ENCODE measurements at places on chromosomes 12 and 14.

GRCh38 chr12:27623645-27624044 lies 72.6 kb upstream of the REP15 start:
- H3K27me3 ChIP-seq, result no peaks in the 10 kb centered on the region
- H3K4me1 ChIP-seq, result no peaks in the 10 kb centered on the region
- no peak overlapping the region for H3K4me3 ChIP-seq
- H3K36me3 ChIP-seq, result no peaks in the 10 kb centered on the region
- no peak overlapping the region for H3K27ac ChIP-seq

DNA sequence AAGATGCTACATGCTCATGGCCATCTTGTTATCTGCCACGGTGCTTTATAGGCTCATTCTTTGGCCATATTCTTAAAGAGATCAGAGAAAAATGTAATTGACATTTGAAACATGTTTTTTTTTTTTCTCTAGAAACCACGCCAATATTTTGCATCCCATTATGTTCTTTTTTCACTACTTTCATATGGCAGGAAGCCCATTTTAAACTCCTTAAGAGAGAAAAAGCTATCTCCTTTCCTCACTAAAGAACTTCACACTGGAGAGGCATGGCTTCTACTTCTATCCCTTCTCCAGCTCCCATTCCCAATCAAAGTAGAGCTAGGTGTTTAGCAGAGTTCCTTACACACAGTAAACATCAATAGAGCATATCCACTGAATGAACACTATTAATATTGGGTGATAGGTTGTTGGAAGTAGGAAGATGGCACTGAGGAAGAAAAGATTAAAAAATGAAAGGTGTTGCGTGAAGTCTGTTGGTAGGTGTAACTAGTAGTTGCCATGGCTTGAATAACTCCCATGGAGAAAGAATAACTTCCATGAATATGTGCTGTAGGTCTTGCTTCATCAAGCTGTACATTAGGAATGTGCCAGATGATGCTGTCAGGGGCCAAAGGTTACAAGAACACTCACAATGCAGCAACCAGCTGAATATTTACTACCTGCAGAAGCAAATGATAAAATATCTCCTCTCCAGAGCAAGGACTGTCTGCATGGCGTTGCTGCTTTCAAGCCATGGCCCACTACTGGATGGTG lies 178.8 kb downstream of the STXBP6 start:
- H3K27me3 ChIP-seq, result no peaks in the 10 kb centered on the region
- H3K4me1 ChIP-seq, result no peaks in the 10 kb centered on the region
- H3K36me3 ChIP-seq, result no peaks in the 10 kb centered on the region
- no peak overlapping the region for H3K27ac ChIP-seq

GRCh38 chr14:89702073-89702875 lies 252.3 kb downstream of the EFCAB11 start:
- DNase-seq, result peak; percentile 49
- peak overlapping the region; percentile 74 for H3K27ac ChIP-seq
- H3K27me3 ChIP-seq, result no peaks in the 10 kb centered on the region
- H3K4me1 ChIP-seq, result no peaks in the 10 kb centered on the region
- H3K4me3 ChIP-seq, result peak overlapping the region; percentile 45

- no peaks in the 10 kb centered on the region for H3K27me3 ChIP-seq
- H3K27ac ChIP-seq, result no peak overlapping the region
- H3K4me1 ChIP-seq, result no peaks in the 10 kb centered on the region
These were observed 534.0 kb downstream of the FUT8 start for GRCh38 chr14:65946494-65946893.

DNA sequence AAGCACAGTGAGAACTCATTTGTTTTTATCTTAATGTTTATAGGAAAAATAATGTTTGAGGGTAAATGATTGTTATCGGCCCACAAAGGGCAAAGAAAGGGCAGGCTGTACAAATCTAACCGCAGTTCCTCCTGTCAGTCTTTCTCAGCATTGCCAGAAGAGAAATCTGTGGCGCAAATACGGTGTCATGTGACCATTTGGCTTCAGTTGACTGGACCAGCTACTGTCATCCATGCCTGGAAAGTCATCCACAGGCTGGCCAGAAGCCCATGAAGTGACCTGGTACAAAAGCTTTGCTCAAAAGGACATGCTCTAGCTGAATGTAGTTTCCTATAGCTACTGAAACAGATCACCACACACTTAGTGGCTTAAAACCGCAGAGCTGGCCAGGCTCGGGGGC lies 43.6 kb downstream of the HCAR2 start:
- no peak overlapping the region for H3K4me3 ChIP-seq
- DNase-seq, result no peak
- no peaks in the 10 kb centered on the region for H3K36me3 ChIP-seq
- no peak overlapping the region for H3K27ac ChIP-seq
- H3K27me3 ChIP-seq, result no peaks in the 10 kb centered on the region
- H3K4me1 ChIP-seq, result no peaks in the 10 kb centered on the region

DNA sequence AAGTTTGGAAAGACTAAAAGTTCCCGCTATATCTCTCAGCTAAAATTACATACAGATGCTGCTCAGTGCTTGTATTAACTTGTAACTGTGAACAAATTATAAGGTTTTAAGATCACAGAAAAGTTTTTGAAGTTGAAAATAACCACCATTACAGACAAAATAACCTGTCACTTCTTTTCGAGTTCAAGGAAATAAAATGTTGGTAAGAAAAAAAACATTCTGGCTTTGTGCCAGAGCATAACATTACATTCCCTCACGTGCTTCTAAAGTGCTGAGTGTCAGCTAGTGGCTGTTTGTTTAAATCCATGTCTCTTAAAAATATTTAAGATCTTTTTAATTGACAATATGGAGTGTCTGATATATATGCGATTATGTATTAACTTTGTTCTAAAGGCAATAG lies 27.2 kb upstream of the ADAMTS20 start:
- no peak for DNase-seq
- no peaks in the 10 kb centered on the region for H3K4me1 ChIP-seq
- no peaks in the 10 kb centered on the region for H3K36me3 ChIP-seq
- H3K4me3 ChIP-seq, result no peak overlapping the region
- no peak overlapping the region for H3K27ac ChIP-seq

DNA sequence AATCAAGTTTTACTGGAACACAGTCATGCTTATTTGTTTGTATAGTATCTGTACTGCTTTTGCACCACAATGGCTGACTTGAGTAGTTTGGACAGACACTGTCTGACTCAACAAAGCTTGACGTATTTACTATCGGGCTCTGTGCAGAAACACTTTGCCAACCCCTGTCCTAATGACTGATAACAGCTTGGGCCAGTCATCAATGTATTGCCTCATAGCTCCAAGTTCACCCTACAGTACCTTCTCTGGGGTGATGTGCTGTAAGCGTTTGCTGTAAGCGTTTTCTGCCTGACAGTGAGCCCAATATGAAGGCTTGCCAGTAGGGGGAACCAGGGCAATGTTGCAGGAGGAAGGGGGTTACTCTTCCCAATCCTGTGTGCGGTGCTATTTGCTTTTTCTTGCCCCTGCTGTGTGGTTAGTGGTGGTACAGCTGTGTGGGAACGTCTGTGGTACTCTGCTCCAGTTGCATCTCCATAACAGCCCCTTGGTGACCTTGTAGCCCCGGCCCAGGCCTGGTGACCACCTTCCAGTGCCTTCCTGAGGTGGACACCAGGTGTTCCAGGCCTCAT lies 5.4 kb upstream of the CCDC177 start:
- H3K36me3 ChIP-seq, result no peaks in the 10 kb centered on the region
- H3K27me3 ChIP-seq, result no peaks in the 10 kb centered on the region
- H3K27ac ChIP-seq, result no peak overlapping the region
- H3K4me1 ChIP-seq, result no peaks in the 10 kb centered on the region
- no peak for DNase-seq

DNA sequence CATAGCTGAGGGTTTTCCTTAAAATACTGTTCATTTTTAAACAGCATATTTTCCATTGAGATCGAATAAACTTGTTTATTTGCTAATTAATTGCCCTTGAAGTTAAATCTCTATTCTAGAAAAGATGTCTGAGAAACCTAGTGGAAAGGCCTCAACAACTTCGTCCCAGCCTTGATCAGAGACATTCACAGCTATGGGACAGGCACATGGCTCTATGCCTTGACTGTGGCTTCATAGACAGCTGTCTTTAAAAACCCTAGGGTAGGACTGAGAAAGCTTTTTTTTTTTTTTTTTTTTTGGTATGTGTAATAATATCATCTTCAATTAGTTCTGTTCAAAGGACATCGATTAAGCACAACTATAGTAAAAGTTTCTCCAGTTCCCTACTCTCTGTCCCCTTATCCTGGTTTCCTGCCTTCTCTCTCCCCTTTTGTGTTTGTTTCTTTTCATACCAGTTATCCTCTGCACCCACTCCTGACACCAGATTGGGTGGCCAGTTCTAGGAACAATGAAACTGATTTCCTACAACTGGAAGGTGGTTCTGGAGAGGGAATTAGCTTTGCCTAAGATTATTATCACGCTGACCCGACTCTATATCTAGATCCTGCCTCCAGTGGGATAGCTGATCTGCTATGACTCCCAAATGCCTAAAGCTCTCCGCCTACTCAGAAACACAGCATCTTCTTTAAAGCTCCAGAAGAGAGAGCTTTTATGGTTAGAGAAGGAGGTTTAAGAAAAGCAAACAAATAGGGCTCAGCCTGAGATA lies 20.3 kb downstream of the SOCS2 start:
- H3K27me3 ChIP-seq, result no peaks in the 10 kb centered on the region
- H3K36me3 ChIP-seq, result no peaks in the 10 kb centered on the region
- H3K4me1 ChIP-seq, result no peaks in the 10 kb centered on the region
- peak overlapping the region; percentile 92 for H3K27ac ChIP-seq

GRCh38 chr14:25371068-25371467 lies 321.1 kb upstream of the STXBP6 start:
- no peak overlapping the region for H3K4me3 ChIP-seq
- no peaks in the 10 kb centered on the region for H3K27me3 ChIP-seq
- DNase-seq, result no peak
- H3K4me1 ChIP-seq, result no peaks in the 10 kb centered on the region
- H3K27ac ChIP-seq, result no peak overlapping the region

- H3K27ac ChIP-seq, result peak overlapping the region; percentile 93
- no peaks in the 10 kb centered on the region for H3K36me3 ChIP-seq
- H3K4me1 ChIP-seq, result no peaks in the 10 kb centered on the region
- no peaks in the 10 kb centered on the region for H3K27me3 ChIP-seq
These were observed 21.0 kb downstream of the SLC25A29 start for GRCh38 chr14:100285021-100285912.

GRCh38 chr14:35342489-35343010 lies 50.4 kb downstream of the PSMA6 start:
- no peak overlapping the region for H3K4me3 ChIP-seq
- no peak for DNase-seq
- H3K36me3 ChIP-seq, result no peaks in the 10 kb centered on the region
- no peaks in the 10 kb centered on the region for H3K27me3 ChIP-seq
- H3K4me1 ChIP-seq, result peaks cover 30% of the 10 kb centered on the region

GRCh38 chr12:51846911-51847642 lies 1.4 kb downstream of the FIGNL2 start:
- H3K36me3 ChIP-seq, result no peaks in the 10 kb centered on the region
- peak overlapping the region; percentile 72 for H3K27ac ChIP-seq
- H3K4me3 ChIP-seq, result peak overlapping the region; percentile 52
- H3K27me3 ChIP-seq, result no peaks in the 10 kb centered on the region

DNA sequence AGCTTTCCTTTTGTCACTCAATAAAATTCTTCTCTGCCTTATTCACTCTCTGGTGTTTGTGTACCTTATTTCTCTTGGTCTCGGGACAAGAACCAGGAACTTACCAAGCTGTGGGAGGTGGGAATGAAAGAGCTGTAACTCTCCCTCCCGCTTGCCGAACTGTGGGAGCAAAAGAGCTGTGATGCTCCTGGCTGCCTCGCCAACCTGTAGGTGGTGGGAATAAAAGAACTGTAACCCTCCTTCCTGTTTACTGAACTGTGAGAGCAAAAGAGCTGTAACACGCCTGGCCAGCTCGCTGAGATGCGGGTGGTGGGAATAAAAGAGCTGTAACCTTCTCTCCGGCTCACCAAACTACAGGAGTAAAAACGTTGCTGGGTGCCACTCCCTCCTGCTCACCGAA lies 314.1 kb upstream of the LRIG3 start:
- no peak overlapping the region for H3K4me3 ChIP-seq
- H3K27ac ChIP-seq, result no peak overlapping the region
- no peak for DNase-seq
- no peaks in the 10 kb centered on the region for H3K4me1 ChIP-seq
- no peaks in the 10 kb centered on the region for H3K36me3 ChIP-seq

Measured in uterus (tissue), 4 donors.